Dermis blood vessel endothelial cell (primary cell): ENCODE measurements at places on chromosomes 13 and 19. TPM values are rescaled to one million over a fixed set of nuclear protein-coding genes. Genes with fewer than 3 reads are reported as not detected.

Gene RUBCNL
- total RNA-seq = under 0.01 and 0.05 TPM in 2 replicates

Gene LGALS7B
- 1.4 TPM in 1 of 2 replicates, not detected in the other for total RNA-seq

Gene SYDE1
- total RNA-seq = 22.5 and 22.6 TPM in 2 replicates

Gene U2AF1L4
- total RNA-seq = 2.9 and 7.8 TPM in 2 replicates

Gene MAMSTR
- 0.09 and 0.51 TPM in 2 replicates for total RNA-seq

Gene TMIGD2
- total RNA-seq = not detected in 2 replicates

Gene ZNF320
- 9.3 and 16.0 TPM in 2 replicates for total RNA-seq

Gene PRKACA
- total RNA-seq = 42.7 and 92.6 TPM in 2 replicates

GRCh38 chr19:54431255-54431838 lies 16.1 kb downstream of the TTYH1 start:
- DNase-seq = no peak

DNA sequence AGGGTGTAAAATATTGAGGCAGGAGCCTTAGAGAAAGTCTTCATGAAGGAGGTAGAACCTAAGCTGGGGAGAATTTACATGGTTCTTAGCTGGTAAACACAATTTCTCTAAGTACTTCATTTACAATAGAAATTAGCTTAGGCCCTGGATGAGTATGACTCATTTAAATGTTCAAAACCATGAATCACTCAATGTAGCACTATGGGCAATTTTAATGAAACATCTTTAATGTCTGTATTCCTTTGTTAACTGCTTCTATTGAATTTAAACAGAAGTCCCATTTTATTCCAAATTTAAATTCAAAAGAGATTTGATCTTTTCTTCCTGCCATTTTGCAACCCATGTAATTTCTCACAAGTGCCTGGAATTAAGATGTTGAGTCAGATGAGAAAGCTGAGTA lies 252.1 kb downstream of the RFC3 start:
- DNase-seq = peak; percentile 22

DNA sequence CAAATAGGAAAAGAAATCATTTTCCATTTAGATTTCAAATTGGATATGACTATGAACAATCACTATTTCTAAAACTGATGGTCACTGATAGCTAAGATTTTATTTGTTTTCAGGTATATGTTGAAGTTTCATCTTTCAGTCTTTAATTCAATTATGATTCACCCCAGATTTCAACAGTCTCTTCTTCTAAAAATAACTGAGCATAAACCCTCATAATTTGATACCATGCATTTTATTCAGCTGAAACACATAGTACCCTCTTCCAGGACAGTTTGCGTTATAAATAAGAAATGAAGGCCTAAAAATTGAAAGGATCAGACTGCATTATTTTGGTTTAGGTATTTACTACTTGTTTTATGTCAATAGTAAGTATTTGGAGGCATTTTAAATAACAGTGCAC lies 428.5 kb upstream of the NBEA start:
- DNase-seq = no peak

GRCh38 chr19:17542793-17543582 lies 12.5 kb upstream of the COLGALT1 start:
- no peak for DNase-seq

- DNase-seq = peak; percentile 2
These were observed 2590.1 kb downstream of the PCDH9 start for GRCh38 chr13:64640002-64640401.

DNA sequence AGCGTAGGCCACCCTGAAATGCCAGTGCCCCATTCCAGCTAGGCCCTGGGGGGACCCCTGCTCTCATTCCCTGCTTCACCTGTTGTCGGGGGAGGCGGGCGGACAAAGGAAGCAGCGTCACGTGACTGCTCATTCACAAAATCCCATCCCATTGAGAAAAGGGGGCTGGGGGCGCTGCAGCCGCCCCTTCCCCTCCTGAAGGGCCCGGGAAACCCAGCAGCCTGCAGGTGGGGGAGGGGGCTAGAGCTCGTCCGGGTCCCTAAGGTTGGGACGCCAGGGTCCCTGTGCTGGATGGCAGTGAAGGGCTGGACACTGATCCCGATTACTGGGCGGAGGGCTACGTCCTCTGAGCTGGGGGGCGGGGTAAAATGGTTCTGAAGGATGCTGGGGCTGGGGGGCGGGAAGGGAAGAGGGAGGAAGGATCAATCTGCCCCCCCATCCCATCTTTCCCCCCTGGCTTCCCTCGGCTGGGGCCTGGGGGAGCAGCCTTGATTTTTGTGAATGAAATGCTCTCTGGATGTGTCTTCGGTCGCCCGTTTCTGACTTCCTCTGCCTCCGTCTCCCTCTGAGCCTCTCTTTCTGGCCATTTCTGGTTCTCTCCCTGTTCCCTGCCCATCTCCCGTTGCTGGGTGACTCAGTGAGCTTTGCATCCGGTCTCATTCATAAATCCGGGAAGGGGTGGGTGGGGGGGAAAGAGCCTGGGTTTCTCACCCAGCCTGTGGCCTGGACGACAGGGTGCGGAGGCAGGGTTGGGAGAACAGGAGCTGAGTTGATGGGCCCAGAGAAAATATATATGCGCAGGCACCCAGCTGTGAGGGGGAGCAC lies 816 bp downstream of the SPRED3 start:
- peak; percentile 83 for DNase-seq

DNA sequence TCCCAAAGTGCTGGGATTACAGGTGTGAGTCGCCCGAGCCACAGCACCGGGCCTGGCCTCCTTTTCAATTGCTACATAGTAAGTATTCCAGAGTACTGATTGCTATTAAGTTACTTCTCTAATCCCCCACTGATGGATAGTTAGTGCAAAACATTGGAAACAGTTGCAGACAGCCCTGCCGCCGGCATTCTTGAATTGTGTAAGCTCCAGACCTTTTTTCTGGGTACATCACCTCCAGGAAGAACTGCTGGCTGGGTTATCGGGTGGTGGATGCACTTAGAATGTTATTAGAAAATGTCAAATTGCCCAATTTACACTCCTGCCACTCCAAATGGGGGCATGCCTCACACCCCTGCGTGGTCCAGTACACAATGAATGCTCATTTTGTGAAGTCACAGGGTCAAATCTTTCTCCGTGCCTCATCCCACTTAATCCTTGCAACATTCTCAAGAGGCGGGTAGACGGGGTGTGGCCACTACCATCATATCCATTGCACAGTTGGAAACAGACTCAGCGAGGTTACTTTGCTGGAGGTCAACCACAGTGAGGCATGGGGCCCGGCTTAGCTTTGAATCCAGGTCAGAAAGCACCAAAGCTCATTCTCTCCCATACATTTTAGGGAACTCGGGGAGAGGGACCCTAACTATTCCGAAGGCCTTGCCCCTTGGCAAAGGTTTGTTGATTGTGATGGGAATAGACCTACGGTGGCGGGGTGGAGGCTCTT lies 1.0 kb upstream of the KDM4B start:
- DNase-seq = no peak

DNA sequence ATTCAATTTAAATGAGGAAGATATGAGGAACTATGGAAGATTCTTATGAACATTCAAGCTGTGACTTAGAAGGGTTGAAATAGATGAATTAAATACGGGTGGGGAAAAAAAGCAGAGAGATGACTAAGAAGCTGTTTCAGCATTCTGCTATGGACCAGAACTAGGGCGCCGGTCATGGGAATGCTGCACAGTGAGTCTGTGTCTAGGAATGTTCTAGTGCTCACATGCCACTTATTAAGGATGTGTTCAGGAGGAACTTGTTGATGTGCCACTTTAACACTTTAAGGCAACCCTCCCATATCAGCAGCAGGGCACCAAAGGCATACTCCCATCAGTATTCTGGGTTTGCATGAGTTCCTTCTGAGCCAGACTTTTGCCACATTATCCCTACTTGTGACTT lies 152.1 kb downstream of the POSTN start:
- no peak for DNase-seq

DNA sequence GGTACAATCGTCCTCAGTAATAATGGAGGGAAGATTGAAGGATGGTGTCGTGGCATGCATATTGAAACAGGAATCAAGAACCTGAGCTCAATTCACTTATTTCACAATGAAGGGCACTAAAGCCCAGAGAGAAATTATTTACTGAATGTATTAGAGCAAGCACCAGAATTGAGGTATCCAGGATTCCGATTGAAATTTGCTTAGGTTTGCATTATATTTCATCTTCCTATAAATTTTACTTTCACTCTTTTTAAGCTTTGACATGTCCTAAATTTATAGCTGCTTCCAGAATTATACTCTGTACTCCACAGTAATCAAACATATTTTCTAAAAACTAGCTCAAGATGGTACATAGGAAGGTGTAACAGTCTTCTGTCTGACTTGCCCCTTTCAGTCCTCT lies 454.9 kb upstream of the HTR2A start:
- DNase-seq = no peak

DNA sequence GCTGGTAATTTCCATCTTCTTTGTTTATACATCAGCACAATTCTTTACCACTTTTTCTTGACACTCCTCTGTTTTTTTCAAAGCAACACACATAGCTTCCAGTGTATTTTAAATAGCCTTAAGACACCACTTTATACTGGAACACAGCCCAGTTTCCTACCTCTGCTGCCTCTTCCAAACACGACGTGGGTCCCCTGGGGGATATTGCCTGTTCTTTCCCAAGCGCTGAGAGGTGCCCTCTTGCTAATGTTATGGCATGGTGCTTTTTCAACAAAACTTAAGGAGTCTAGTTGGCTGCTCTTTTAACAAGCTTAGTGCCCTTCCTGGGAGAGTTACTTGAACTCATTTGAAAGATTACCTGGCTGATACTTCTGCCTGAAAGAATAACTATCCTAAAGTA lies 112.7 kb downstream of the OLFM4 start:
- DNase-seq = no peak

DNA sequence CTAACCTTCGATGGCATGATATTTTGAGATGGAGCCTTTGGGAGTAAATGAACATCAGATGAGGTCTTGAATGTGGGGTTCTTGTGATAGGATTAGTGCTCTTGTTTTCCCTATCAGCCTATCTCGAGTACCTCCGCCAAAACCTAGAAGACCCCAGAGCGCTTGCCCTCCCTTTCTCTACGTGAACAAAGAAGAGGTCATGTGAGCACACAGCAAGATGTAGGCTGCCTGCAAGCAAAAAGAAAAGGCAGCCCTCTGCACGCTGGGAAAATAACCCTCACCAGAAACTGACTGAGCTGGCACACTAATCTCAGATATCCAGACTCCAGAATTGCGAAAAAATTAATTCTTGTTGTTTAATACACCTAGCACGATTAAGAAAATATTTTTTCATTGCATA lies 799.8 kb upstream of the SLC10A2 start:
- DNase-seq = no peak

- DNase-seq = no peak
These were observed 19.7 kb upstream of the ZBTB7A start for GRCh38 chr19:4086411-4086867.

GRCh38 chr19:41847351-41848105 lies 2.7 kb downstream of the DMRTC2 start:
- no peak for DNase-seq

GRCh38 chr19:41001243-41001971 lies 10.3 kb downstream of the CYP2B6 start:
- no peak for DNase-seq

- no peak for DNase-seq
These were observed 963.3 kb upstream of the SPRY2 start for GRCh38 chr13:81304121-81304659.

- DNase-seq = peak; percentile 74
These were observed 173.1 kb downstream of the ABCC4 start for GRCh38 chr13:95128045-95128643.

DNA sequence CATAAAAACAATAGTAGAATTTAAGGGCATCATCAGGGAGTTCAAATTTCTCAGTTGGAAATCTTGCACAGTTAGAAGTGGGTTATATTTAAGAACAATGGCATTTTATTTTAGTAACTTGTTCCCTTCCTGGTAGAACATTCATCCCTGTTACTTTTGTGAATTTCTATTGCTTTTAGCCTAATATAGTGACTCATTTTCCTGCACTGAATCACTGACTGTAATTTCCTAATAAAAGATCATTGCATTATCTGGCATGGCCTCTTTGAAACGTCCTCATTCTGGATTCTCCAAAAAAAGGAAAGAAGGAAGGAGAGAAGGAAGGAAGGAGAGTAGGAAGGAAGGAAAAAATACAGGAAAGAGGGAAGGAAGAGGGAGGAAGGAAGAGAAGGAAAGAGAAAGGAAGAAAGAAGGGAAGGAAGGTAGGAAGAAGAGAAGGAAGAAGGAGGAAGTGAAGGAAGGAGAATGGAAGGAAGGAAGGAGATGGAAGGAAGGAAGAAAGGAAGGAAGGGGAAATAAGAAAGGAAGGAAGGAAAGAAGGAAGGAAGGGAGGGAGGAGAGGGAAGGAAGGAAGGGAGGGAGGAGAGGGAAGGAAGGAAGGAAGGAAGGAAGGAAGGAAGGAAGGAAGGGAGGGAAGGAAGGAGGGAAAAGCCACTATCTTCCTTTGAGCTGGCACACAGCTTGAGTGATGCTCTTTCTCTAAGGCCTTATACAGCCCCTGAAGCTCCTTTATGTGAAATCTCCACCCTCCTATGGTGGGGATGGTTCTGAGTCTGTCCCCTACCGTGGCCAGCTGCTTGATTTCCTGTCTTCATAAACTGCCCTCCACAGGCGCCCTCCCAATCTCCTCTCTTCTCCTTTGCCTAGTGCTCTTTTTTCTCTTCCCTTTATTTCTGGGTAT lies 29.8 kb upstream of the TM9SF2 start:
- peak; percentile 61 for DNase-seq

- DNase-seq = peak; percentile 64
These were observed 1.7 kb upstream of the USPL1 start for GRCh38 chr13:30615866-30616541.

- DNase-seq = no peak
These were observed 75.8 kb downstream of the TBC1D4 start for GRCh38 chr13:75405976-75406703.

GRCh38 chr19:23415034-23415433 lies 19.8 kb upstream of the ZNF91 start:
- DNase-seq = no peak

GRCh38 chr13:30165796-30166195 lies 141.6 kb downstream of the KATNAL1 start:
- peak; percentile 57 for DNase-seq

DNA sequence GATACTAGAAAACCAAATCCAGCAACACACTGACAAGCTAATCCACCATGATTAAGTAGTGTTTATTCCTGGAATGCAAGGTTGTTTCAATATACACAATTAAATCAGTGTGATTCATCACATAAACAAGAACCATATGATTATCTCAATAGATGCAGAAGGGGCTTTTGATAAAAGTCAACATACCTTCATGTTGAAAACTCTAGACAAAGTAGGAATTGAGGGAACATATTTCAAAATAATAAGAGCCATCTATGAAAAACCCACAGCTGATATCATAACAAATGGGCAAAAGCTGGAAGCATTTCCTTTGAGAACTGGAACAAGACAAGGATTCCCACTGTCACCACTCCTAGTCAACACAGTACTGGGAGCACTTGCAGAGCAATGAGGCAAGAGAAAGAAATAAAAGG lies 213.6 kb upstream of the CSNK1A1L start:
- DNase-seq = no peak

- DNase-seq = no peak
These were observed 6.8 kb upstream of the ZNF765 start for GRCh38 chr19:53388168-53388567.

- DNase-seq = peak; percentile 32
These were observed 505 bp upstream of the SHKBP1 start for GRCh38 chr19:40576151-40576584.

DNA sequence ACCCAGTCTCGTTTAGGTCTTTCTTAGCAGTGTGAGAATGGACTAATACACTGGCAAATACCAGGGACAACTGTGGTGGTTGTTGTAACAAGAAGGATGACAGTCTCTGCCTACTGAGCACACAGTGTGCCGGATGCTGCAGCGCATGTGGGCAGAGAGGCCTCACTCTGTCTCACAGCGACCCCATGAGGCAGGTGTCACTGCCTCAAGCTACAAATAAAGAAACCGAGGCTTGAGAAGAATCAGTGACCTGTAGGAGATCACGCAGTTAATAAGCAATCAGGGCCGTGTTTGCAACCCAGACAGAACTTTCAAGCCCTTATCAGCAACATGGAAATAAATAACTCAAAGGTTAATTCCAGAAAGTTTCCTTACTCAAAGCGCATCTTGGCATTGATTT lies 40.5 kb upstream of the GAS6 start:
- peak; percentile 80 for DNase-seq
